Muscle of arm (tissue), 14 donors: ENCODE measurements at places on chromosomes 6 and 20.

GRCh38 chr20:6127825-6128224 is 5.0 kb upstream of the FERMT1 start:
- DNase-seq, result no peak

DNA sequence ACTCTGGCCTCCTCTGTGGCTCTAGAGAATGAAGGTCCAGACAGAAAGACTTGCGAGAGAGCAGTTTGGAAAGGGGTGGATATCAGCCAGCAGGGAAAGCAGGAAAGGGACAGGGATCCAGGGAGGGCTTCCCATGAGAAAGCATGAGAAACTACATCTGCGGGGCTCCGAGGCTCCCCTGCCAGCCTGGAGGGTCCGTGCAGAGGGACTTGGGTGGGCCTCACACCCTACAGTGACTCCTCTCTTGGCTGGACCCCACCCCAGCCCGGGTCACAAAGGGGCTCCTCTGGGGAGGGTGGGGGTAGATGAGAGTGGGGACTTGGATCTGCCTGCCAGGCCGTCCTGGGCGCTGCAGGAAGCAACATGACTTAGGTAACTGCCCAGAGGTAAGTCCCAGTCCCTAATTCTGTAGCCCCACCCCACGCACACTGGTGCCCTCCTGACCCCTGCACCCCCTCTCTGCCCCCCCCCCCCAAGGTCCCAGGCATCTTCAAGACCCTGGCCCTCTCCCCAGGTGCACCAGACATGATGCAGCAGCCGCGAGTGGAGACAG is at the start of gene TMEM239:
Gene TMEM239 (plus strand): TSS at position 335 of the 553 bp plus-strand sequence. CDS start 191 bp downstream, at position 526.
- DNase-seq, result no peak

DNA sequence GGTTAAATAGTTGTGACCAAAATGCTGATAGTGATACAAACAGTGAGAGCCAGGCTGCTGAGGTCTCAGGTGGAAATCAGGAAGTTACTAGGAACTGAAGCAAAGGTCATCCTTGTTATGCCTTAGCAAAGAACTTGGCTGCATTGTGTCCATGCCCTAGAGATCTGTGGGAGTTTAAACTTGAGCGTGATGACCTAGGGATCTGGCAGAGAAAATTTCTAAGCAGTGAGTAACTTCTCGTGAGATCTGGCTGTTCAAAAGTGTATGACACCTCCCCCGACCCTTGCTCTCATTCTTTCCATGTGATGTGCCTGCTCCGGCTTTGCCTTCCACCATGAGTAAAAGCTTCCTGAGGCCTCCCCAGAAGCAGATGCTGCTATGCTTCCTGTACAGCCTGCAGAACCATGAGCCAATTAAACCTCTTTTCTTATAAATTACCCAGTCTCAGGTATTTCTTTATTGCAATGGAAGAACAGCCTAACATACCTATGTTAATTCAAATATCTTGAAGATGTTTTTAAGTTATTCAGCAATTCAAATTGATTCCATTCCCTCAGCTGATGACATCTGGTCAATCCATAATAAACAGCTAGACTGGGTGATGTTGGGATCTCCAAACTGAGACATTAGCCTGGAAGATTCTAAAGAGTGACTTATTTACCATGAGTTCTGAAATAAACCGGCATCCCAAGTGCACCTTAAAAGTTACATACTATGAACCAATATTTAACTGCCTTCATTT is 33.8 kb downstream of the KIF16B start:
- no peak for DNase-seq

- no peak for DNase-seq
These were observed 14.0 kb downstream of the STK38 start for GRCh38 chr6:36533321-36533720.

DNA sequence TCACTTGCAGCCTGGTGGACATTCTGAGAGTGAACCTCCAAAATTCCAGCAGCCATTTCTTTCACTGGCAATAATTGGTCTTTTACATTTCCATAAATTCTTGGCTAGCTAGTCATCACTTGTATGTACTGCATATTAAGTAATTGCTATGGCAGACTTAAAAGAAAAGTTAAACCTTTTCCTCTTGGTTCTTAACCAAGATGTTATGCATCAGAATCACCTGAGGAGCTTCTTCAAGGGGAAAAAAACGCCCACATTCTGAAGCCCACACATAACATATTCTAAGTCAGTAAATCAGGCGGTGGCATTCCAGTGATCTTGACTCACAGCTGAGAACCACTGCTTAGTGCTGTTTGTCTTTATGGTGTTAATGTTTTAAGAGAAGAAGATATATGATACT is 37.0 kb downstream of the CDC40 start:
- DNase-seq, result no peak

- DNase-seq, result no peak
These were observed 24.1 kb upstream of the SRF start for GRCh38 chr6:43146709-43147688.

- no peak for DNase-seq
These were observed 70.8 kb downstream of the TFAP2B start for GRCh38 chr6:50889497-50889896.

- DNase-seq, result no peak
These were observed 148.7 kb upstream of the JARID2 start for GRCh38 chr6:15096894-15097837.
